ENCODE measurements at places on chromosomes 12 and 14.

- DNase-seq = no peak
These were observed 52.9 kb downstream of the SEL1L start for GRCh38 chr14:81480741-81481140.

DNA sequence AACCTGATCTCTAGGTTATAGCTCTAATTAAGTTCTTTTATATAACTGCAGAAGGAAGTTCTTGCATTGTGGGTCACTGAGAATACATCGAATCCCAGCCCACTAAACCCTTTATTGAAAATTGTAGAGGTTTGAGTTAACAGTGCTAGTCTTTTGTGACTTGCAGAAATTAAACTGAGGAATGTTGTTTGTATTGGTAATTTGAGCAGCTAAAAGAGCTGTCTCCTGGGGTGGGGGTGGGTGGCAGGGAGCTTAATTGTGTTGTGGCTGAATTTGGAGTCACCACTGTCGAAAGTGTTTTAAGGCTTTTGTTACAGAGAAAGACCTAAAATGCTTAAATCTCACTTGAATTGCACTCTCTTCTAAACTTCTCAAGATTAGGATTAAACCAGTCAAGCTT, 3.2 kb upstream of the COX8C start:
- no peak for DNase-seq

- DNase-seq = peak; percentile 13
These were observed 172.5 kb downstream of the GXYLT1 start for GRCh38 chr12:41972196-41972595.

DNA sequence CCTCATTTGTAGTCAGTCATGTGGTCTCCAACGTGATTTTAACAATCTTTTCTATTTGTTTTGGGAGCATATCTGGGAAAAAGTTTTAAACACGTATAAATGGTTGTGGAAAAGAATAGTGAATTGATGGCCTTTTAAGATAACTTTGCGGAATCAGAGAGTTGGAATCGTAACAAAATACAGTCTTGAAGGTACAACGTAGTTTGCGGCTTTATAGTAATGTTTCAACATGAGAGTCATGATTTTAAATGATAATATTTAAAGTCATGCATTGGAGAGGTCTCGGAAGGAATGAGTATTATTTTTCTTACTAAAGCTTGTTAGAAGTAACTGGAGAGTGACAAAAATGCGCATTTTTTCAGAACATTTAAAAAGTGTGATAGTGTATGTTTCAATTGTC, 1.6 kb downstream of the AEBP2 start:
- DNase-seq = no peak

GRCh38 chr12:127339065-127339464, 927.9 kb upstream of the TMEM132C start:
- no peak for DNase-seq

GRCh38 chr14:91113829-91114078, at the start of gene DGLUCY:
TSS of gene DGLUCY (plus strand) at chr14:91114073. CDS start at chr14:91160295, 46,222 bp downstream.
- DNase-seq = no peak
